H4 (cell line): ENCODE measurements at places on chromosomes 12 and 14. TPM values are rescaled to one million over a fixed set of nuclear protein-coding genes. Genes with fewer than 3 reads are reported as not detected.
A peak's percentile ranks its signal among the peaks of the same experiment; 100 is the strongest.

Gene TAS2R31
- total RNA-seq, result 1.4 TPM in 1 of 2 replicates, not detected in the other

DNA sequence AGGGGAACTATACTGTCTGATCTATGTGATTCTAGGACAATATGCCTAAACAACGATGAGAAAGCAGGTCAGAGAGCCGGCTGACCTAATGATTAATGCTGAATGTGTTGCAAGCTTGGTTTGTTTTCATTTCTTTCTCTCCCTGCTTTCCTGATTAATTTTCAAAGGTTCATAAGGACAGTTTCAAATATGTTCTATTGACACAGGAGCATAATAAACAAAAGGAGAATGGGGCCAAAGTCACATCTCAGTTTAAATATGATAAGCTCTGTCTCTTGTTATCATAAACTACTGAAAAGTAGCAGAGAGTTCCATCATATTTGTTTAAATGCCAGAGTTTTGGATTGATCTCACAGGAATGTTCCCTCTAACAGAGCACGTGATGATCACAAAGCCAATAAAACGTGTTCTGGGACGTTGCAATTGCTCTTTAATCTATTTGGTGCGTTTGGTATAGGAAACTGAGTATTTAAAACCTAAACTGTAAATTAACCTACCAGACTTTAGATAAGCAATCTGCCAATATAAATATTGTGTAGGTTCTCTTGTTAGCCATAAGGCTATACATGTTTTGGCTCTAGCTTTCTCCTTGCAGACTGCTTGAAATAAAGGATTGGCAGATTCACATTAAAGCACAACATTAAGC is 3.7 kb upstream of the HSD17B6 start:
- no peak for DNase-seq

- DNase-seq, result no peak
These were observed 513.1 kb downstream of the KCNH5 start for GRCh38 chr14:62532181-62532580.

DNA sequence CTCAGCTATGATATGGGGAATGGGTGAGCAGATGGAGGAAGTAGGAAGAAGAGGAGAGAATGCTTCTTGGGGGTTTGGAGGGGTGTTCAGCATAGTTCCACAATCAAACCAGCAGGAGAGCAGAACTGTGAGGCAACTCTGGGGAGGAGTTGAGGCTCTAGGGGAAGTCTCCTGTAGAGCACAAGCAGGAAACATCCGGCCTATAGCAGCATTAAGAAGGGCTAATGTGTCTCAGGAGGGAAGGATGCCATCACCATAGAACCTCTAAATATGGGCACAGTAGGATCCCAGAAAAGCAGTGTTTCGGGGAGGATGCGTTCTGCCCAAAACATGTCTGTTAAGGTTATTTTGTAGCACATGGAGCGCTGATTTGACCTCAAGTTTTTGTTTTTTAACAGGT is 8.4 kb upstream of the SALL2 start:
- DNase-seq, result no peak

- DNase-seq, result peak; percentile 26
These were observed 77.7 kb upstream of the KITLG start for GRCh38 chr12:88658009-88658408.

DNA sequence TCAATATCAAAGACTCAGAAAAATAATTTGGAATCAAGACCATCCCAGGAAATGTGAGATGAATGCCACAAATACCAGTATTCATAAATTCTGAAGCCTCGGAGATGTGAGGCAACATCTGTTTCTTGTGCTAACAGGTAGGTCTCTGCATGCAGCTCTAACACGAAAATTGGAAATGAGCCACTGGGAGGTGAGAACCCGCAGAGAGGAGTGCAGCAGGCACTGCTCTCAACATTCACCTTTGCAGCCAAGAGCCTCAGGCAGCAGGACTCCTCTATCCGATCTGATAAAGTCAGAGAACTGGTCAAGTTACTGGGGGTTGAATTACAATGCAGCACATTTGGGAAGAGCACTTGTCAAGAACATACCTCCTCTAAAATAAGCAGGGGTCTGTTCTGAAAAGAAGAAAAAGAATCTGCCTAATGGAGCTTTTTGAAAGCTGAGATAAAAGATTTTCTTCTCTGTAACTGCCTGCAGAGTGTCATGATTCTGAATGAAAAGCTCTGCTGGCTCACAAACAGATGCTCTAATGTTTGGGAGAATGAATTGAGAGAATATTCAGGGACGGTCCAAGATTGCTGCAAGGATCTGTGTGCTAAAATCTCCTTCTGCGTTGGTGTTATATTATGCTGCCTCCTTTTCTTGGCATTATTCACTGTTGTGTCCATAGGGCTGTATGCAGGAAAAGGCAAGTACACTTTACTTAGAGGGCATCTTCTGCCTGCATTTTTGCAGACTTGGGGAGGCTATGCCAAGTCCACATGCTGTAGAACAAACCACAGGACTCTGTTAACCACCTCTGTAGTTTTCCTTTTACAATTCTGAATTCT is 209.6 kb upstream of the KRR1 start:
- no peak for DNase-seq

GRCh38 chr14:34338056-34338455 is 124.0 kb downstream of the SPTSSA start:
- DNase-seq, result no peak

- DNase-seq, result peak; percentile 49
These were observed 148.0 kb downstream of the SLC38A4 start for GRCh38 chr12:46677749-46678148.

DNA sequence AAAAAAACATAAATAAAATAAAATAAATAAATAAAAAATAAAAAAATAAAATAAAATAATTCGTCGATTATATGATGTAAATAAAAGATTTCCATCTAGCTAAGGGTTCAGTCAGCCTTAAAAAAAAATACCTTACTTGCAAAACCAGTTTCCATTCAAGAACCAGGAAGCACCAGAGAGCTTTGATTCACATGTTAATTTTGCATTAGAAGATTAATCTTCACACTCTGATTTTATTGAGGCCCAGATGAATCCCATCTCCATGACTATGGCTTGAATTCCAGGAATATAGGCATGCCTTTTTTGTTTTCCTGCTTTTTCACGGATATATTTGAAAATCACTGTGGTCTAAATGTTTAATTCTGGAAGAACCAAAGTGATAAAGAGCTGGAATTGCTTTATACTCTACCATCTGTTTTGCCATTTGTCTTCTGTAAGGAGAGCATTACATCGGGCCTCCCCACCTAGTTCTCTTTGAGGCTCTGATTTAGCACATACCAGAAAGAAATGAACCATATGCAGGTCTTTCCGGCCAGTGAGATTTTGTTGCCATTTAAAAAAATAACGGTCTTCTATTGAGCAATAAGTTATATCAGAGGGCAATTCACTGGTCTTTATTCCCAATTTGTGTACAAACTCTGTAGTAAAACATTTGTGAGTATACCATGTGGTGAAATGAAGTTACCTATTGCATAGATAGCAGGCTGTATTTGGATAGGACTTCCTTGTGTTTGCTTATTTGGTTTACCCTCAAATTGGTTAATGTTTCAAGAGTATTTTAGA is 175.5 kb downstream of the AEBP2 start:
- no peak for DNase-seq

- no peak for DNase-seq
These were observed 908 bp upstream of the WIF1 start for GRCh38 chr12:65121956-65122469.
